ENCODE measurements at places on chromosomes 16 and 17.

DNA sequence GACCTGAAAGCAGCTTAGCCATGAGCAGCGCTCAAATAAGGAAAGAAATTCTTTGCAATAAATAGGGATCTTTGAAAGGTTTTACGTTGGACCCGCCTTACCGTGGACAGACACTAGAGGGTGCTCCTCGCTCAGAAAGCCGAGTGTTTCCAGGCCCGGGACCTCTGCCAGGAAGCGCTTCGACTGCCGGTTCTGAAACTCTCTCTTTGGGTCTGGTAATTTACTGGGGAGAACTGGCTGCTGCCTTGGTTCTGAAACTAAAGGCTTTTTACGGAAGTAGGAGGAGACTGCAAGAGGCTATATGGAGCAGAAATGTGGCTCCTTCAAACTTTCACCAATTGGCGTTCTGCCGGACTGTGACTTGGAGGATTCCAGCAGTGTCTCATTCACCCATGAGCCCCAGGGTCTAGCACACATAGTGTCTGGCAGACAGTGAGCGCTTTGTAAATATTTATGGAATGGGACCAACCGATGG is 45.6 kb upstream of the HOXB9 start:
- peak; percentile 74 for DNase-seq

GRCh38 chr17:67015001-67015400 is 29.4 kb upstream of the CACNG1 start:
- no peak for DNase-seq

GRCh38 chr16:71499775-71500364 is 10.7 kb upstream of the ZNF19 start:
- DNase-seq: peak; percentile 68

GRCh38 chr17:7512105-7512504 is 27.9 kb downstream of the POLR2A start:
- DNase-seq: no peak

DNA sequence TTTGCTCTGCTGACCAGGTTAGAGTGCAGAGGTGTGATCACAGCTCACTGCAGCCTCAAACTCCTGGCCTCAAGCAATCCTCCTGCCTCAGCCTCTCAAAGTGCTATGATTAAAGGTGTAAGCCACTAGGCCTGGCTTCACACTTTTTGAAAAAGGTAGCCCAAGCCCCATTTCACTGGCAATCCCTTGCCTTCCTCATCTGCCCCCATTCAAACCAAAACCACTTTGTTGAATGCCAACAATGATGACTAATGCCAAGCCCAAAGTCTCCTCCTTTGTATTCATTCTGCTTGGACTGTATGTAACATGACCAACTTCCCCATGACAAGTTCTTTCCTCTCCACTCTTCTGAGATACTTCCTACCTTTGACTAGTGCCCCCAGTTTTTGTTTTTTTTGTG is 33.1 kb downstream of the N4BP1 start:
- no peak for DNase-seq
